ENCODE measurements at places on chromosomes 16 and 17.

DNA sequence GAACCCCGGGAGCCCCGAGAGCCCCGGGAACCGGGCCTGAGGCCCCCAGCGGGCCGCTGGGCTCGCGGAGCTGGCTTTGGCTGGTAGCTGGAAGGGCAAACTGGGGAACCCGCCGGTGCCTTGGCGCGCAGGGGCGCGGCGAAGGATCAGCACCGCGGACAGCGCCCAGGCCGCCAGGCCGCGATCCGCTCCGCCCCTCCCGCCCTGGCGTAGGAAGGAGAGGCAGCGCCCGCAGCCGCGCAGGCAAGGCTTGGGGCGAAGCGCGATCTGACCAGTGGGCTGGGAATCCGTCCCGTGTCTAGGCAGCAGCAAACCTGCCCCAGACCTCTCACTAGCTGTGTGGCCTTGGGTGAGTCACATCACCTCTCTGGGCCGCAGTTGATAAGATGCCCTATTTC is 331 bp upstream of the CCDC92B start:
- DNase-seq: peak; percentile 33

DNA sequence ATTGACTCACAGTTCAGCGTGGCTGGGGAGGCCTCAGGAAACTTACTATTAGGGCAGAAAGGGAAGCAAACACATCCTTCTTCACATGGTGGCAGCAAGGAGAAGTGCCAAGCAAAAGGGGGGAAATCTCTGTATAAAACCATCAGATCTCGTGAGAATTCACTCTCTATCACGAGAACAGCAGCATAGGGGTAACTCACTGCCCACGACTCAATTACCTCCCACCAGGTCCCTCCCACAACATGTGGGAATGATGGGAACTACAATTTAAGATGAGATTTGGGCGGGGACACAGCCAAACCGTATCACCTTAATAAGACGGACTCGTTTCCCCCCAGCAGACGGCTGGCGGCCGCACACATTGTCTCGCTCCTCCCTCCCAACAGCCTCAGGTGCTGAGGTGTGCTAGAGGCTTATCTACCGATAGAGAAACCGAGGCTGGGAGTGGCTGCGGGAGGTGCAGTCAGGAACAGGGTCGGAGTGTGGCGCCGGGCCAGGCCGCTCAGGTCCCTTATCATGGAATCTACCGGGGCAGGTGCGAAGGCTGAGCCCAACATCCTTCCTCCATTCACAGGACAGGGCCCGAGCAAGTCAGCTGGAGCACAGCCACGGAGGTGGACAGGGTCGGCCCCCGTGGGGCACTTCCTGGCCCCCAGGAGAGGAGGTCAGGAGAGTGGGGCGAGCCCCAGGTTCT is 4.9 kb upstream of the ZG16B start:
- DNase-seq: no peak

DNA sequence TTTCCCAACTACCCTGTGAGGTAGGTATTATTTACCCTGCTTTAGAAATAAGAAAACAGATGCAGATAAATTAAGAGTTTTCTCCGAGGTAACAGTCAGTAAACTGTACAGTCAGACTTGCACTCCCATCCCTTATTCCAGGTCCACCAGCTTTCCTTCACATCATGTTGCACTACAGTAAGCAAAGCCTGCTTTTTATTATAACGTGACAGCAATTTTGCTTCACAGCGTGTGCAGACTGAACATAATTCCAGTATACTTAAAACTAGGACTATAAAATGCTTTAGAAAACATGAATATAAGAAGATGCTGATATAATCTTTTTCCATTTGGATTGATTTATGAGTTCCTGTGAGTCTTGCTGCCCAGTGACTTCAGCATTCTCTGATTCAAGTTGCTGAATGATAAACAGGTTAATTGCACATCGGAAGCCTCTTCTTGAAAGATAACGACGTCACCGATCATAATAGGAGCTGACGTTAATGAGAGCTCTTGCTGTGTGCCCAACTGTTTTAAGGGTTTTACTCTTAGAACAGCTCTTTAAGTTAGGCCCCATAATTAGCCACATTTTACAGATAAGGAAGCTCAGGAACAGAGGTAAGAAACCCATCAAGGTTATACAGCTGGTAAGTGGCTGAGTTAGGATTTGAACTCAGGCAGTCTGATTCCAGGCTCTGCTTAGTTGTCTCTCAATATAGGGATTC is 1.4 kb downstream of the LIG3 start:
- no peak for DNase-seq

GRCh38 chr17:81636505-81637288 is at the start of the genes NPLOC4 and TSPAN10:
Gene NPLOC4, minus strand, starts transcription at chr17:81637112. Its CDS starts 182 bp downstream, at chr17:81636930.
Gene TSPAN10, plus strand, starts transcription at chr17:81637196. Its CDS starts 5,217 bp downstream, at chr17:81642413.
- DNase-seq: peak; percentile 81

GRCh38 chr17:35265566-35266141 is 22.8 kb downstream of the SLFN5 start:
- DNase-seq: no peak

GRCh38 chr16:88351491-88352101 is 31.2 kb upstream of the ZNF469 start:
- no peak for DNase-seq

GRCh38 chr16:29909391-29909790 is 9.1 kb downstream of the ASPHD1 start:
- no peak for DNase-seq

GRCh38 chr16:50933262-50933661 is 191.4 kb downstream of the CYLD start:
- no peak for DNase-seq

DNA sequence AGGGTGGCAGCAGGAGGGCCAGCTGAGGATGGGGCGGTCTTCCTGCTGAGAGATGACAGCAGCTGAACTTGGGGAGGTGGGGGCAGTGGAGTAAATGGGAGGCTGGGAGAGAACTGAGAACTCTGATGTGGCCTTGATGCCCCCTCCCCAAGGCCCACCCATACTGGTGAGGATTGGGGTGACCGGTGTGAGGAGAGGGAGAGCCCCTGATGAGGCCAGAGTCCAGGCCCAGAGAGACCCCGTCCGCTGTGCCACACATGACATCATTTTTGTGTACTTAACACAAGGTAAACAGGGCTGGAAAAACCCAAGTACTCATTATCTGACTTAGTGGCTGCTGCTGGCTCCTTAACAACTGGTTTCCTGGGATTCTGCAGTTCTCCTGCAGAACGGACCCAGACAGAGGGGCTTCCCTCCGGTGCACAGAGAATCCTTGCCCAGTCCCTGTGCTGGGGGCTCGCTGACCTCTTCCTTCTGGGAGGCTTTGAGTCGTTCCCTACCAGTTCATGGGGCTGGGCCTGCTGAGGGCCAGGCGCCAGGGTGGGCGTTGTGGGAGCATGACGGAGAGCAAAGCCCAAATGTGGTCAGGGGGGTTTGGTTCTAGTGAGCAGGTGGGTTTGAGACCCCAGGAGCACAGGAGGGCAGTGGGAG is 207.6 kb downstream of the RAB11FIP4 start:
- no peak for DNase-seq

- peak; percentile 77 for DNase-seq
These were observed 10.7 kb downstream of the TBX2 start for GRCh38 chr17:61410141-61411010.

GRCh38 chr16:85335584-85336491 is 223.6 kb upstream of the CIBAR2 start:
- no peak for DNase-seq

GRCh38 chr17:45371414-45372324 is 54.8 kb upstream of the MAP3K14 start:
- no peak for DNase-seq

- no peak for DNase-seq
These were observed 33.2 kb downstream of the ACTG1 start for GRCh38 chr17:81479175-81480071.

GRCh38 chr17:15510361-15510760 is 42.9 kb upstream of the CDRT4 start:
- no peak for DNase-seq

- no peak for DNase-seq
These were observed 2.7 kb downstream of the HOXB2 start for GRCh38 chr17:48542114-48542656.

- DNase-seq: no peak
These were observed 34.5 kb downstream of the YWHAE start for GRCh38 chr17:1365445-1366039.

DNA sequence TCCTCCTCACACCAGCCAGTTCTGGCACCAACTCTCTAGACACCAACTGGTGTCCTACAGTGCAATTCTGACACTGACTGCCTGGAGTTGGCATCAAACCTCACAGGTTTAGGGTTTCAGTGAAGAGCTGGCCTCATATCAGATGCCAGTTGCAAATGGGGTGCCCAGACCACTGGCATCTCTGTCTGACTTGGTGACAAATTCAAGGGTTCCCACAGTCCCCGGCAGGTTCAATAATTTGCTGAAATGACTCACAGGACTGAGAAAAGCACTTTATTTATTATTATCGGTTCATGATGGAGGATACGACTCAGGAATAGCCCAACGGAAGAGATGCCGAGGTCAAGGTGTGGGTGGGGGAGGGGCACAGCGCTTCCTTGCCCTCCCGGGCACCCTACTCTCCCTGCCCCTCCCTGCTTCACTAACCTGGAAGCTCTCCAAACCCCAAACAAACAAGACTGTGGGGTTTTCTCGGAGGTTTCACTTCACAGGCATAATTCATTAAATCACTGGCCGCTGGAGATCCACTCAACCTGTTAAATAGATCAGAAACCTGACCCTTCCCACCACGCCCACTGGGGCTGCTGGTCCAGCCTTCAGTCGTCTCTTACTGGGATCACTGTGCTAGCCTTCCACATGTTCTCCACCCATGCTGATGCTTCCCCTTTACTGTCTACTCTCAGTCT is 1.7 kb upstream of the NLRP1 start:
- no peak for DNase-seq

- peak; percentile 34 for DNase-seq
These were observed 22.6 kb downstream of the NDE1 start for GRCh38 chr16:15672514-15673167.

- no peak for DNase-seq
These were observed 130.8 kb downstream of the XYLT1 start for GRCh38 chr16:17339764-17340541.

- DNase-seq: no peak
These were observed 12.5 kb upstream of the MAF start for GRCh38 chr16:79613009-79613408.

DNA sequence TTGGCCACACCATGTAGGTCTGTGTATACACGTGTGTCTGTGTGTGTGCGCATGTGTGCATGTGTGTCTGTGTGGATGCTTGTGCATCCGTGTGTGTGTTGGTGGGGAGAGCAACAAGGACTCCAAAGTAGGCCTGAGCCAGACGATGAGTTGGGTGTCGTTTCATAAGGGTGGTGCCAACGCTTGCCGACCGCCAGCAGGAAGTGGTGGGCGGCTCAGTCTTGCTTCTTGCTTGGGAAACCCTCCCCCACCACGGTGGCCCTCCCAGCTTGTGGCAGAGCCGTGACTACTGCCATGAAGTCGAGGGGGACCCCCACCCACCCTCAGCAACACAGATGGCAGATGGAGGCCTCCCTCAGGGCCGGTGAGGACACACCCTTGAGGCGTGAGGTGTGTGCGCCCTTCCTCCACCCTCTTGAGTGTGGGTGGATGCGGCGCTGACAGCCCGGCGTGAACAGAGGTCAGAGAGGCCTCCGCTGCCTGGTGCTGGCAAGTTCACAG is 17.5 kb downstream of the SBK1 start:
- DNase-seq: peak; percentile 46

DNA sequence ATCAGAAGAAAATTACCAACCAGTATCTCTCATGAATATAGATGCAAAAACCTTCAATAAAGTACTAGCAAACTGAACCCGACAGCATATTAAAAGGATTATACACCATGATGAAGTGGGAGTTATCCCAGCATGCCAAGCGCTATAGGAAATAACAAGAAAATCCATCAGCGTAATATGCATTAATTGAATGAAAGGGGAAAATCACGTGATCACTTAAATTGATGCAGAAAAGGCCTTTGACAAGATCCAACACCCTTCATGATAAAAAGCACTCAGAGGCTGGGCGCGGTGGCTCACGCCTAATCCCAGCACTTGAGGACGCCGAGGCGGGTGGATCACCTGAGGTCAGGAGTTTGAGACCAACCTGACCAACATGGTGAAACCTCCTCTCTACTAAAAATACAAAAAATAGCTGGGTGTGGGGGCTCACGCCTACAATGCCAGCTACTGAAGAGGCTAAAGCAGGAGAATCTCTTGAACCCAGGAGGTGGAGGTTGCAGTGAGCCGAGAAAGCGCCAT is 4.8 kb downstream of the CTRB2 start:
- no peak for DNase-seq

GRCh38 chr17:4986403-4986802 is 1.1 kb downstream of the CAMTA2 start:
- DNase-seq: no peak

- DNase-seq: no peak
These were observed 70.3 kb downstream of the CREBBP start for GRCh38 chr16:3810198-3810664.

DNA sequence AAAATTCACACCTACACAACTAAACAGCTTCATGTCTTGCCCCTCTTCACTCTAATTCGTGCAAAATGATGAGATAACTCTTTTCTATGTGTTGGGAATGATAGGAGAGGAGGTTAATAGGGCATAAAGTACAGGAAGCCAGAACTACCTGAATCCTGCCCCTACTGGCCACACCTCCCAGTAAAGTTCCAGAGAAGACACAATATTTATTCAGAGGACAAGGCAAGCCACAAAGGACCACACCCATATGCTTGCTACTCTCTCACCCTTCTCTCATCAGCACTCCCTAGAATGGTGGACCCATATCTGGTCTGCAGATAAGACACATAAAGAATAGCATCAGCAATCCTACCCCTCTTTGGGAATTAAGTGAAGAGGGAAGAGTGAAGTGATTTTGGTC is 74.6 kb downstream of the ZNF18 start:
- no peak for DNase-seq
